ENCODE measurements at places on chromosomes 1 and 21.

- DNase-seq, result peak; percentile 74
These were observed 8.1 kb upstream of the LEFTY1 start for GRCh38 chr1:225896937-225897549.

GRCh38 chr1:221994274-221994698, 252.4 kb upstream of the DUSP10 start:
- DNase-seq, result no peak

DNA sequence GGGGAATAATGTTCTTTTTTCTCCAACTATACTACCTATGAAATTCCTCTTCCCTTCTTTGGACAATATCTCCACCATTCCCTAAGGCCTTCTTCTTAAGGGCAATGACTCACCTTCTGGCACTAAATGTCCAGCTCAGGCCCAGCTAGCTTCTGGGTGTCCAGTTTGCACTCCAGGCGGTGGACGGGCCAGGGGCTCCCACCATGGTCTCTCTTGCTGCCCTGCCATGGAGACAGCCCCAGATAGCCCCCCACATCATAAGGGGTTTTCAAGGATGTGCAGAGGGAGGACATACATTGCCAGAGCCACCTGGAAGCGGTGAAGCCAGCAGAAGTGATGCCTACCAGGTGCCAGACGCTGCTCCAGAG, 43.8 kb downstream of the C1orf198 start:
- DNase-seq, result peak; percentile 34

DNA sequence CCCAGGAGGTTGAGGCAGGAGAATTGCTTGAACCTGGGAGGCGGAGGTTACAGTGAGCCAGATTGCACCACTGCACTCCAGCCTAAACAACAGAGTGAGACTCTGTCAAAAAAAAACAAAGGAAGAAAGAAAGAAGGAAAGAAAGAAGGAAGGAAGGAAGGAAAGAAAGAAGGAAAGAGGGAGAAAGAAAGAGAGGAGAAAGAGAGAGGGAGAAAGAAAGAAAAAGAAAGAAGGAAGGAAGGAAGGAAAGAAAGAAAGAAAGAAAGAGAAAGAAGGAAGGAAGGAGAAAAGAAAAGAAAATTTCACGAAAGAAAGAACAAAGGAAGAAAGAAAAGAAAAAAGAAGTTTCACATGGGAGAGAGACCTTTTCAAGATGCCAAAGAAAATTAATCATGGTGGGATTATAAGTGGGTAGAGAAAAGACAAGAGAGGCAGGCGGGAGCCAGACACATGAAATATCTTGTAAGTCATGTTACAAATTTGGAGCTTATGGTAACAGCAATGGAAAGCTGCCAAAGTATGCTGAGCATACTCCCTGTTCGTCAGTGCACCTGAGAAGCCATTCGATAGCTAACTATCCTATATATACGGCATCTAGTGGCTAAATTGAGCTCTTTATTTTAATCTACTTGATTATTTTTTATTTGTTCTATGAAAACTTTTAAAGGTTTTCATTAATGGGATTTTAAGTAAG, 41.3 kb upstream of the TNFSF4 start:
- no peak for DNase-seq

GRCh38 chr1:236128646-236129178, 13.6 kb upstream of the GPR137B start:
- no peak for DNase-seq

DNA sequence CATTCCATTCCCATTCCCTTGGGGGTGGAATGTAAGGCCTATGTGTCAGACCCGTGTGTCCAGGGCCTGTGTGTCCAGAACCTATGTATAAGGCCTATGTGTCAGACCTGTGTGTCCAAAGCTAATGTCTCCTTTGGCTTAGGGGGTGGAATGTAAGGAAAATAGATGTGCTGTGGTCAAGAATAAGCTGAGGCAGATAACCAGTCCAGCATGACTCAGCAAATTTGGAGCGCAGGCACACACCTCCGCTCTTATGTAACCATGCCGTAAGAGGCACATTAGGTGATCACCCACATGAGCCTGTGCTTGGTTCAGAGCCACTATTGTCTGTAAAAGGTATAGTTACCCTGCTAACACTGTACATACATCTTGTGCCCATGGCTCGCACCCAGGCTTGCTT, 150.8 kb upstream of the SGIP1 start:
- DNase-seq, result no peak

GRCh38 chr1:119713749-119714456, 2.2 kb downstream of the PHGDH start:
- no peak for DNase-seq

- no peak for DNase-seq
These were observed 36.2 kb downstream of the IL6R start for GRCh38 chr1:154441241-154441888.

- DNase-seq, result no peak
These were observed 21.9 kb upstream of the ARF1 start for GRCh38 chr1:228060458-228061190.

DNA sequence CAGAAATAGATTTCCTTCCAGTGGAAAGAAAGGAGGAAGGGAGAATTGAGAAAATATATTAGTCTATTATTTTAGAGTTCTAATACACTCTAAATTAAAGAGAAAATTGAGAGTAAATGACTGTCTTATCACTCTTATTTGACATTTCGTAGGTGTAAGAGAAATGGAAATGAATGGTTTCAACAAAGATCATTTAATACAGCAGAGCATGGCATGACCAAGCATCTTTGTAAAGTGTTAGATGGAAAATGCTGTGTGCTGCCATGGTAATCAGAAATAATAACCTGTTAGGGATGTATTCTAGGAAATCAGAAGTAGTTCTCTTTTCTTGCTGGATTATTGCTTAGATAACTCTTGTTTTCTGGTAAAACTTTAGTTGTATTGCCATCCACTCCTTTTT, 90.9 kb downstream of the GIPC2 start:
- DNase-seq, result no peak

GRCh38 chr1:89910780-89911179, 84.1 kb upstream of the ZNF326 start:
- peak; percentile 82 for DNase-seq

DNA sequence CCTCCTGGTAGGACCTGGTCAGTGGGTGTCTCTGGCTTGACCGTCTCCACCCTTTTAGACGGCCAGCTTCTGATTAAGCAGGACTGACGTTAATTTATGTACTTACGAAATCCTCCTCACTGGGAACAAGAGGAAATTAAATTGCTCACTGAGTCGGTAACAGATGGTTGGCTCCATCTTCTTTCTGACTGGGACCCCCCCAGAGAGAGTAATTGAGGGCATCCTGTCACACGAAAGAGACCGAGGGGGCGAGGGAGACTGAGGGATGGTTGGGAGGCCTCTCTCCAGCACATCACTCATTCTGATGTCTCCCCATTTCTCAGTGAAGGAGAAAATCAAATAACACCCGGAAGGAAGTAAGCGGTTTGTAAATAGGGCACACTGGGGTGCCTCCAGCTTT, 104.8 kb downstream of the OMA1 start:
- no peak for DNase-seq

Measured in A172 (cell line).